ENCODE measurements at places on chromosomes 16 and 17.

DNA sequence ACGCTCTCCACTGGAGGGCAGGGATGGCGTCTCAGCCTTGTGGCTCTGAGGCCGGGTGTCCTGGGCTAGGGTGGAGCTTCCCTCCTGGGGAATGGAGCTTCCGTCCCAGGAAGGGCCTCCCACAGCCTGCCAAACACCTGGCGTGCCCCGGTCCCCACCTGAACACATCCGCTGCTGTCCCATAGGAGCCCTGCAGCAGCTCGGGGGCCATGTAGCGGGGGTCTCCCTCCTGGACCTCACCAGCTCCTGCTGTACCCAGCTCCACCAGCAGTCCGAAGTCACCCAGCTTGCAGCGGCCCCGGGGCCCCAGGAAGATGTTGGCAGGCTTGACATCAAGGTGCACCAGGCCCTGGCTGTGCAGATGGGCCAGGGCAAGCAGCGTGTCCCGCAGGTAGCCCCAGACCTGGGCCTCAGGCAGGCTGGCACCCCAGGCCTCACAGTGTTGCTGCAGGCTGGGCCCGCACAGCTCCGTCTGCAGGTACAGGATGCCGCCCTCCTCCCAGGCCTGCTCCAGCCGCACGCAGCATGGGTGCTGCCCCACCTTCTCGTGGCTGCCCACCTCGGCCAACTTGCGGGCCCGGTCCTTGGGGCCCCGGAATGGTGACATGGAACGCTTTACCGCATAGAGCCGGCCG is 5.0 kb downstream of the PKMYT1 start:
- no peak for DNase-seq

DNA sequence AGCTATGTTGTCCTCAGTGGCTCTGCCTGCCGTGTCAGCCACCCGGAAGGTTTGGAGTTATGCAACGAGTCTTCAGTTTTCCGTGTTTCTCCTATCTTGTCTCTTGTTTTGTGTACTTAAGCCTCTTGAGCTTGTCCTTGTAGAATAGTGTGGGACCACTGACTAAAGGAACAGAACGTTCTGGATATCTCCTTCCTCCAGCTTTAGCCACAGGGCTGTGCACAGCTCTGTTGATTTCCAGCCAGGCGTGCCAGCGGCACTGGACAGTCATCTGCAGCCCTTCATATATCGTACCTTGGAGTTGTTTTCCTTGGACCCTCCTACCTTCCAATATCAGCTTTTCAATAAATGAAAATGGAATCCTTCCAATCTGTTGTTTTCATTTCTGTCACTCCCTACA is 39.8 kb downstream of the TMEM11 start:
- DNase-seq: peak; percentile 49

GRCh38 chr17:63626551-63627180 is 4.4 kb downstream of the MAP3K3 start:
- DNase-seq: no peak

DNA sequence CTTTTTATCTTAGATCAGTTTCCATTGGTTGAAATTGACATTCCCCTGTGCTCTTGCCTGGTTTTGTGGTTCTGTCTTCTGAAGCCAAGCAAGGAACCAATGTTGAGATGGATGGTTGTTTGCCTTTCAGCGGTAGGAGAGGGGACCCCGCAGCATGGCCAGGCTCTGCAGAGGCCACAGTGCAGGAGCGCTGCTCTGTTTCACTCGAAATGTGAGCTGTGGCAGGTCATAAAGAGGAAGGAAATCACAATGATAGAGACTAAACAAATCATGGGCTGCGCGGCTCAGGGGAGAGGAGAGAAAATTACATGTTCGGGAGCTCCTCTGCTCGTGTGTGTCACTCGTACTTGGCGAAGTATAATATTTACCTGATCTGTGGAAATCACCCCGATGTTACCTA is 148.2 kb downstream of the SNX29 start:
- no peak for DNase-seq

- no peak for DNase-seq
Measured at GRCh38 chr16:73998707-73999106, 297.9 kb upstream of the PSMD7 start.

- peak; percentile 25 for DNase-seq
Measured at GRCh38 chr17:77555741-77556291, 402.7 kb upstream of the TNRC6C start.

GRCh38 chr16:23323224-23324030 is 21.3 kb downstream of the SCNN1B start:
- DNase-seq: no peak

DNA sequence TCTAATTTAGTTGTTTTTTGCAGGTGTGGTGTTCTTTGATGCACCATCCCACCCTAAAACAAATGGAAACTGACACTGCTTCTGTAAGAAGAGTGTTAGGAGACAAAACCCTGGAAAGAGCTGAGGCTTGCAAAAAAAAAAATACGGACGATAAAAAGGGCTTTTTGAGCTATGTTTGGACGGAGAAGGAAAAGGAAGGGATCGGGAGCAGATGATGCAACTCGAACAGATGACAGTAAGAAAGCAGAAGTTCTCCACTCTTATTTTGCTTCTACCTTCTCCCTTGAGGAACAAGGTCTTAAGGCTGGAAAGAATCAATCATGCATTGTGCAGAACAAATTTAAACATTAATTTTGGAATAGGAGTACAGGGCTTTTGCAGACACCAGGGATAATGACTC is 136.7 kb downstream of the MAF start:
- DNase-seq: peak; percentile 32

DNA sequence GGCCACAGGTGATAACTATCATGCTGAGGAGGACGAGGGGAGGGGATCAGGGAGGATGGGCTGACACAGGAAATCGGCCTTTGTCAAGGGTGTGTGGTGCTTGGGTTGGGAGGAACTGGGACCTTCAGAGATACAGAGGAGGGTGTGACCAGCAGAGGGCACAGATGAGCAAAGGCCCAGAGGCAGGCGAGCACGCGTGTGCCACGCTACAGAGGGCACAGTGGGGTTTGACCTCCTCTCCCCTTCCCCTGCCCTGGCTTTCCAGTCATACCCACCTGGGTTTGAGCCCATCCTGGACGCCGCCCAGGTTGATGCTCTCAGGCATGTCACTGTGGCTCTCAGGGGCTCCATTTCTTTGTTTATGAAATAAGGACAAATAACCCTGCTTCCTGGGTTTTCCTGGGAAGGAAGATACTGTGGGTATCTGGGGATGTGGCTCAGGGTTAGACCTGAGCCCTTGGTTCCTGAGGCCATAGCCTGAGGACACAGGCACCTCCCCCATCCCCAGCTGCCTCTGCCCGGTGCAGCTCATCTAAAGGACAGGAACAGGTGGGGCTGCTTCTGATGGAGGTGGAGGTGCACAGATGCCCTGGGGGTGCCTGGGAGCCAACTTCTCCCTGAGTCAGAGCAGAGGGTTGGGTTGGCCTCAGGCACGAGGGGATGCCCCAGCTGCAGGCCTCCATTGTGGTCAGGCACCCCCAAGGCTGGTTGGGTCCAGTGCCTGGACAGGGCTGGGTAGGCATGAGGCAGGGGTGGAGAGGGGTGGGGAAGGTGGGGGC is 51.8 kb downstream of the BEAN1 start:
- DNase-seq: peak; percentile 74

GRCh38 chr16:49332589-49333258 is 40.9 kb upstream of the C16orf78 start:
- DNase-seq: no peak

DNA sequence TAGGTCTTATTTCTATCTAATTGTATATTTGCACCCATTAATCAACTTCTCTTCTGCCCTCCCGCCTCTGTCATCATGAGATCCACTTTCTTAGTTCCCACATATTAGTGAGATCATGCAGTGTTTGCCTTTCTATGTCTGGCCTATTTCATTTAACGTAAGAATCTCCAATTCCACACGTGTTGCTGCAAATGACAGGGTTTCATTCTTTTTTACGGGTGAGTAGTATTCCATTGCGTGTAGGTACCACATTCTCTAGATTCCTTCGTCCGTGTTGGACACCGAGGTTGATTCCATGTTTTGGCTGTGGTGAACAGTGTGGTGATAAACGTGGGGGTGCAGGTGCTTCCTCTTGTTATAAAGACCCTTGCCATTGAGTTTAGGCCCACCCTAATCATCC is 64.7 kb upstream of the GSE1 start:
- no peak for DNase-seq

- DNase-seq: no peak
Measured at GRCh38 chr17:64503821-64504768, 2.0 kb downstream of the DDX5 start.

GRCh38 chr17:62967205-62967529 is 1.1 kb downstream of the TANC2 start:
- no peak for DNase-seq

GRCh38 chr17:19010729-19011505 is 6.4 kb upstream of the FAM83G start:
- DNase-seq: peak; percentile 48

DNA sequence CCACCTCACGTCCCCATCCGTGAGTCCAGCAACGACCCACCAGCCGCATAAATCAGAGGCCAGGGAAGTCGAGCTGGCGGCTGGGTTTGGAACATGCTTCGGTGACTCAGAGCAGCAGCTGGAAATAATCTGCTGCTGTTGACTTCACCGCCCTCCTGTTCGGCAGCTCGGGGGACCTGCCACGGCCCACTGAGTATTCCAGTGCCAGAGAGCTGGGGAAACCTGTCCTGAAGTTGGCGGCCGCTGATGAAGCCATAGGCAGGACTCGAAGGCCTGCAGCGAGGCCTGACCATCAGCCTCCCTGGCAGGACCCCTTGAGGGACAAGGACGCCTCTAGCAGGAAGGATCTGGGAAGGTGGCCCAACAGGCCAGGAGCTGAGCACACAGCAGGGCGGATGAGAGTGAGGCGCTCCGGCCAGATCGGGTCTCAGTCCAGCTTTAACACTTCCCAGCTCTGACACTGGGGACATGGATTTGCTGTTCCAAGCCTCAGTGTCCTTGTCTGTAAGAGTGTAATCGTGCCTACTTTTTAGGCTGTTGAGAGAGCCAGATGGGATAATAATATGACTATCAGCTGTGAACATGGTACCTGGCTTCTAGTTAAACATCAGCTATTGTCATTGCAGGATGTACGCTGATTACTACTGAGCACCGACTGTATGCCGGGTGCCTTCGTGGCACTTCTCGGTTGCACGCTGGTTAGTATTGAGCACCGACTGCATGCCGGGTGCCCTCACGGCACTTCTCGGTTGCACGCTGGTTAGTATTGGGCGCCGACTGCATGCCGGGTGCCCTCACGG is 50.4 kb upstream of the CIBAR2 start:
- DNase-seq: peak; percentile 75

DNA sequence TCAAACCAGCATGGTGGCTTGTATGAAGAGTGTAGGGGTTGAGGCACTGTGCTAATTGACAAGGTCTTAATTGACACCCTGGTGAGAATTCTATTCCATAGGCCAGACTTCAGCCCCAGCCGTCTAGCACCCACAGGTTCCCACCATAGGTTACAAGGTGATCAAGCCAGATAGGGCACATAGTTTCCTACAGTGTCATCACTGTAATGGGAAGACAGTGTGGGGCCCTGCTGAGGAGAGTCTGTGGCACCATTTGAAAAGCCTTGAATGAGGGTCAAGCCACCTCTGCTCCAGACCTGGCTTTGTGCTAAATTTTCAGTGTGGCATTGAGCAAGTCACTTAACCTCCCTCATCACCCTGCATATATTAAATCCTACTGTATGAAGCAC is 36.2 kb downstream of the YPEL2 start:
- no peak for DNase-seq

DNA sequence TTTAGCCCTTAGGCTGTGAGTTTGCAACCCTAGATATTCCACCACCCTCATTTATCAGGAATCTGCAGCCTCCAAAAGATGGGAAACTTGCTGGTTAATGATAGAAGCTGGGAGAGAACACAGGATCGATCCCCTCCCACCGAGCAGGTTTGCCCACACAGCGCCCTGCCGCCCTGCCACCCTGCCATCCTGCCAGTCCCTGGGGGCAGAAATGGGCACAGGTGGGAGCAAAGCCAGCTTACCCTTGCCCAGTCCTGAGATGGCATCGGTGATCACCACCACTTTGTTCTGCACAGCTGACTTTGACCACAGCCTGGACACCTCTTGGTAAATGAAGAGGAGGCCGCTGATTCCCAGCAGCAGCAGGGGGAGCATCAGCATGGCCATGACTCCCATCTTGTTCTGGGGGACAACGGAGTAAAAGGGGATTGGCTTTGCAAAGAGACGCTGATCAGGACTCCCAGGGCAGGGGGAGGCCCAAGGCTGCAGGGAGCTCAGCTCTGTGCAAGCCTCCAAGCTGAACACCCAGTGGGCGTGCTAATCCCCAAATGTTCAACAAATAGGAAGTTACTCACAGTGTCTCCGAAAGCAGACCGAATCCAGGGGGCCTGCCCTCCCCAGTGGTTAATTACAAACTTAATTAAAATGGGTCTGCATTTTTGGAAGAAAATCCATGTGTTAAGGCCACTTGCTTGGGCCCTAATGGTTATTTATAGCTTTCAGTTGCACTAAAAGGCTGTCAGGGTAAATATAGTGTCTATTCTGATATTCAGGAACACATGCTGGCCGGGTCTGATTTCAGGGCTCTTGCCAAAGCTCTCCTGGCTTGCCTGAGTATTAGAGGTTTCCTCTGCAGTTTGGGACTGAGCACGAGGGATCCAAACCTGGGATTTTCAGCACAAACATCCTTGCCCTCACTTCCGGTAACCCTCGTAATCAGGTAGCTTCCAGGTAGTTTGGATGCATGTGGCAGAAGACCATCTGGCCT is at the start of gene DHRS7C:
Gene DHRS7C, minus strand, starts transcription at position 704 of the 988 bp plus-strand sequence. Its CDS starts 308 bp downstream, at position 396.
- DNase-seq: no peak

GRCh38 chr17:7830616-7831015 is 3.4 kb upstream of the KDM6B start:
- peak; percentile 13 for DNase-seq

GRCh38 chr16:21001262-21001661 is 100.7 kb downstream of the LYRM1 start:
- DNase-seq: peak; percentile 58

GRCh38 chr17:43176119-43176570 is 5.1 kb downstream of the NBR1 start:
- no peak for DNase-seq

DNA sequence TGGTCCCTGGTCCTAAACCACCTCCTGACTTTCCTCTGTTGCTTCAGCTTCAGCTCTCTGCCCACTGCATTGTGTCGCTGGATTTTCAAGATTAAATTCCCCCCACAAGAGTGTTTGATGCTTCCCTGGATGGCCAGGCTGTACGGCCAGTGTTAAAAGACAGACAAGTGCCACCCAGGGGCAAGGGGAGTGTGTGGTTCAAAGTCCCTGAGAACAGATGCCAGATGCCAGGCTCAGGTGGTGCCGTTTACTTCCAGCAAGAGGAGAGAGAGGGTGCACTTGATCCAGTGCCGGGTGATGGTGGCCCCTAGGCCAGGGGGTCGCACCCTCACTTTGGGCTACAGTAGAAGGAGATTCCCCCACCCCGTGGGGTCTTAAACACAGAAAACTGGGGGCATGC is 109.2 kb downstream of the RPTOR start:
- DNase-seq: no peak
